ENCODE measurements at places on chromosomes 16 and 17. TPM values are rescaled to one million over a fixed set of nuclear protein-coding genes. Genes with fewer than 3 reads are reported as not detected.

Gene NPIPB9
- 0.84 TPM for total RNA-seq

Gene CA5A
- not detected for total RNA-seq

Gene SLC6A4
- 1.5 TPM for total RNA-seq

Gene ITGAL
- 2.0 TPM for total RNA-seq

Gene MT4
- 8.4 TPM for total RNA-seq

Gene CCDC200
- not detected for total RNA-seq

Gene GRIN2A
- not detected for total RNA-seq

Gene IL17C
- not detected for total RNA-seq

Gene TAC4
- total RNA-seq, result not detected

Gene EVI2B
- total RNA-seq, result 1.3 TPM

Gene AOC3
- 5.7 TPM for total RNA-seq

Gene NPIPB2
- total RNA-seq, result 6.3 TPM

Gene LYRM1
- total RNA-seq, result 15.1 TPM

Gene ABCA8
- total RNA-seq, result 0.72 TPM

Gene SDR42E1
- 14.5 TPM for total RNA-seq
